Naive B cell (primary cell): ENCODE measurements at places on chromosomes 12 and 14.
A peak's percentile ranks its signal among the peaks of the same experiment; 100 is the strongest.

DNA sequence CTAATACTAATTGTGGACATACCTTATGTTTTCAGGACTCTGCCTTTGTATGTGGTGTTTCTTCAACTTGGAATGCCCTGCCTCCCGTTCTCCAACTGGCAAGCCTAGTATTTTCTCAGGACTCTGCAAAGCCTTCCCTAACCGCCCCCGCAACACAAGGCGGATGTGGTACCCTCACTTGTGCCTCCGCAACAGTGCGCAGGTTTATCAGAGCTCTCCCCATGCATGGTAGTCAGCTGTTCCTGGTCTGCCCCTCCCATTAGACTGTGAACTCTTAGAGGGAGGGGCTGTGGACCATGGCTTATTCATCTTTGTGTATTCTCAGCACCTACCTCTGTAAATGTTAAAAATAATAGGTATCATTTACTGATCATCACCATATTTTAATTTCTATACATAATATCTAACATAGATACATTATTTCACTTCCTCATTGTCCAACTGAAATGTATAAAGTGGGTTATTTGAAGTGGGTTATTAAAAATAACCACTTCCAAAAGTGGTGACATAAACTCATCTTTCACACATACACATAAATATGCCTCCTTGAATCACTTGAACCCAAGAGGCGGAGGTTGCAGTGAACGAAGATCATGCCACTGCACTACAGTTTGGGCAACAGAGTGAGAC, 9.0 kb downstream of the LPAR5 start:
- peak; percentile 44 for DNase-seq

- no peak for DNase-seq
Measured at GRCh38 chr12:72647139-72647538, 375.0 kb downstream of the TRHDE start.

- no peak for DNase-seq
Measured at GRCh38 chr14:101903111-101903561, 61.2 kb upstream of the DYNC1H1 start.

DNA sequence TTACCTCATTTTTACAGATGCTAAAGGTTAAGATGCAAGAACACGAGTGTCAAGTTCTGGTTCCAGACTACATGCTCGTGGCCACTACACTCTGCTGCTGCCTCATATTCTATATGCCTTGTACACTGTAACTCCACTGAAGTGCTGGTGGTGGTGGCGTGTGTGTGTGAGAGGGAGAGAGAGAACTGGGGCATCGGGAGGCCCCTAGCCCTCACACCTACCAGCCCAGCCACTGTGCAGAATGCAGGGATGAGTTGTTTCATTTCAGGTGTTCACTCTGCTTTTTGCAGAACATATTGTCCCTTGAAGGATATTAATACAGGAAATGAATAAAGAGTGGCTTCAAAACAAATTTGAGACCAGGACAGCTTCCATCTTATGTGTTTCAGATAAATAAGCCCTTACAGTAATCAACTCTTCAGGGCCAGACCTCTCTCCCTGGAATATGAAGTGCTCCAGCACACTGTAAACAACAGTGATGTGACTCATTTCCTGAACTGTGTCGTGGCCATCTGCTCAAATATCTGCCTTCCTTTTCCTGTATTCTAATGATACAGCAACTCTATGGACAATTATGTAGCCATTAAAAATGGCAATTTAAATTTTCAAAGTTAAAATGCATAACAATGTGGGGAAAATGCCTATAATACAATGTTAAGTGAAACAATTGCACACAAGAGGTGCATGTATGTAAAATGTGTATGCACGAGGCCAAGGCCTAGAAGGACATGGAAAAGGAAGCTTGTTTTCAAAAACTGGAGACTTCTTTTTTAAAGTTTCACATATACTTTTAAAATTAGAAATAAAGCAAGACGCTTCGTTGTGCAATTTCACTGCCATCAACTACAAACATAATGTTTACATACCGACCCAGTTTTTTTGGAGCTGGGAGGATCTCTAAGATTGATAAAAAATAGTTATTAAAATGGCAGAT, 215.4 kb downstream of the PELI2 start:
- no peak for DNase-seq

DNA sequence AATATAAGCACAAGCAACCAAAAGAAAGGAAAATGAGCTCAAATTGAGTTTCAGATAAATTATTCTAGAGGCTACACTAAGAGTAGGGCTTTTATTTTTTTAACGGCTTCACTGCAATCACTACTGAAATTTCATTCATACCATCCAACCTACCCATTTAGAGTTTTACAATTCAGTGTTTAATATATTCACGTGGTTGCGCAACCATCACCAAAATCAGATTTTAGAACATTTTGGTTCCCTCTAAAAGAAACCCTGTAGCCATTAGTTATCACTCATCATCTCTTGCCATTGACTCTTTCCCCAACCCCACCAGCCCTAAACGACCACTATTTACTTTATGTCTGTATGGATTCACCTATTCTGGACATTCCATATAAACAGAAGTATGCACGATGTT, 401.5 kb downstream of the MDGA2 start:
- no peak for DNase-seq

DNA sequence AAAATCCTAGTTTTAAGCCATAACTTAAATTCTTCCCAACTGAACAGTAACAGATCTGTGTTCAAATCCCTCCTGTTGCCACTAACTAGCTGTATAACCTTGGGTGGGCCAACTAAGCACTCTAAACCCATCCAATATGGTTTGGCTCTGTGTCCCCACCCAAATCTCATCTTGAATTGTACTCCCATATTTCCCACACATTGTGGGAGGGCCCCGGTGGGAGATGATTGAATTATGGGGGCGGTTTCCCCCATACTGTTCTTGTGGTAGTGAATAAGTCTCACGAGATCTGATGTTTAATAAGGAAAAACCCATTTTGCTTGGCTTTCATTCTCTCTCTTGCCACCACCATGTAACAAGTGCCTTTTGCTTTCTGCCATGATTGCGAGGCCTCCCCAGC, 1.2 kb upstream of the KRT4 start:
- no peak for DNase-seq

GRCh38 chr12:46657453-46658411, 168.1 kb downstream of the SLC38A4 start:
- DNase-seq, result no peak

DNA sequence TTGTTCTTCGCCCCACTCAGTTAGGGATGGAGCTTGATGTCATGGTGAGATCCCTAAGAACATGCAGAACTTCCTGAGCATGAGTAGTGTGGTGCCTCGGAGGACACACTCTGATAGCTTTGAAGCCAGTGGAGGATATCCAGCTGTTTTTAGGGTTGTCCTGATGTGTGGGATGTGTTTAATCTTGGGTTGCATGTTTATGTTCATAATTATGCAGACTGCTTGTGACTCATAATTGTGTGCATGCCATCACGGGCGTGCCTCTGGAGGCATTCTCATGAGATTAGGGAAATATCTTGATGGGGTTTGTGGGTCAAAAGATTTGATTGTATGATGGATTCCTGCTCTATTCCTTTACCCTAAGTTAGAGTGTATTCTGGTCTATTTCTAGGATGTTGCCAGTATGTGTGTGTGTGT, 267.4 kb upstream of the PELI2 start:
- DNase-seq, result no peak

DNA sequence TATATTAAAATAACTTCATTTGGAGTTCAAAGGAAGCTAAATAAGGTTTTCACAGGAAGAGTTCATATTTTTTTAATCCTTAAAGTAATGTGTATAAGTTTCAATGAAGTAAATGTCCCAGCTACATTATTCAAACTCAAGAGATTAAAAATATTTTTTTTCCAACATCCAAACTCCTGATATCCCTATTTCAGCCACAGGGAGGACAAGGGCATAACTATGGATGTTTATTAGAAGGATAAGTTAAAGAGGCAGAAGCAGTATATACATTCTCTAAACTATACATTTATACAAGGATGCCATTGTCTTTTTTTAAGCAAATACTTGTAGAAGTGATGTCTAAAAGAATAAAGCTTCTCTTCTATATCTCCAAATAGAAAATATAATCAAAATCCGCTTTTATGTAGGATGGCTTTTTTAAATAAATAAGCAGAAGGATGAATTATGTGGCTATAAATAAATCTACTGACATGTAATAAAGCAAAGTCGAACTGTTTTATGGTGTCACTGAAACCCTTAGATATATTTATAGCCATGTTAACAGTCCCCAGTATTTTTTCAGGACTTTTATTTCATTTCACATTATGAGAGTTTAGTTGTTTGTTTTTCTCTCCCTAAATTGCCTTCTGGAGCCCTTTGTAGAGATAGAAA, 936.5 kb downstream of the DIO2 start:
- DNase-seq, result no peak

DNA sequence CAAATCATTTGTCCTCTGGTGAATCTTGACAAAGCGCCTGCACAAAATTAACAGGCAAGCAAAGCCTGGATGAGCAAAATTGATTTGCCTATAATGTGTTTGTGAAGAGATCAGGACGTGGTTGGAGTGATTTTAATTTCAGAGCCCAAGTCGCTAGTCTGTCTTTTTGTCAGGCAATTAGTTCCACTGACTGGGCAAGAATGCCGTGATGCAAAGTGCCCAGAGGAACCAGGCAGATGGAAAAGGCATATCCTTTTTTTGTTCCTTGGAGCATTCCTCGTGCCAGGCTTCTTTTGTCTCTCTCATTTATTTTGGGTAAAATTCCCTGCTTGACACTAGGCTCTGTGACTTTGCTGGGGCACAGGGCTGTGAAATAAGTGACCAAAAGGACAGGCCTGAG, 65.9 kb upstream of the CCDC198 start:
- DNase-seq, result no peak

DNA sequence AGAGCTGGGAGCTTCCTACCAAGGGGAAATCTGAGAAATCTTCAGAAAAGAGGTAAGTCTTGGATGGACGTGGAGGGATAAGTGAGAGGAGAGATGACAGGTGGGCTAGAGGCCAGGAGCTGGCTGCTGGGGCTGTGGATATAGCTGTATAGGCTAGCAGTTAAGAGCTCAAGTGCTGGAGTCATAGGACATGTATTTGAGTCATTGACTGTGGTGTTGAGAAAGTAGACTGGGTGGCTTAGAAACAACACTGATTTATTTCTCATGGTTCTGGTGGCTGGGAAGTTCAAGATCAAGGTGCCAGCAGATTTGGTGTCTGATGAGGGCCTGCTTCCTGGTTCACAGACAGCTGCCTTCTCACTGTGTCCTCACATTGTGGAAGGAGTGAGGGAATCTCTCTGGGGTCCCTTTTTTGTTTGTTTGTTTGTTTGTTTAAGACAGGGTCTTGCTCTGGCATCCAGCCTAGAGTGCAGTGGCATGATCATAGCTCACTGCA, 151.1 kb upstream of the FUT8 start:
- no peak for DNase-seq

- no peak for DNase-seq
Measured at GRCh38 chr12:12748044-12748443, 30.9 kb downstream of the CDKN1B start.

DNA sequence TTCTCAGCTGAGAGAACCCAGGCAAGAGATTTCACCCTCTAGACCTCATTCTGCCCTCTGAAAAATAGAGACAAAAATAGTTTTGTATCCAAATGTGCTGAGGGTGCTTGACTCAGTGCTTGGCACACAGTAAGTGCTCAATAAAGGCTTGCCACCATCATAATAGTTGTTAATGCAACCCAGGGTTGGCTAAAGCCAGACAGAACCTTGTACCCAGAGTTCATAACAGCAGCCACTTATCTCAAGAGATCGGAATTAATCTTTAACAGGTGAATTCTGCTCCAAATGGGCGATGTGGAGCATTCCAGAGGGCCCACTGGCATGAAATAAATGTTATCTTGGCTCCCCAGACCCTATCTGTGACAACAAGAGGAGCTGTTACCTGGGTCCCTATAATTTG, 2.9 kb downstream of the TRPV4 start:
- no peak for DNase-seq

GRCh38 chr14:24674204-24674970, 40.4 kb upstream of the GZMB start:
- DNase-seq, result peak; percentile 44

GRCh38 chr14:92595267-92595666, 81.7 kb downstream of the RIN3 start:
- no peak for DNase-seq

GRCh38 chr12:69284131-69284530, 44.8 kb downstream of the CPSF6 start:
- peak; percentile 4 for DNase-seq

- no peak for DNase-seq
Measured at GRCh38 chr14:104119488-104120251, 18.7 kb upstream of the KIF26A start.

GRCh38 chr12:127823801-127824200, 443.2 kb upstream of the TMEM132C start:
- no peak for DNase-seq

- no peak for DNase-seq
Measured at GRCh38 chr12:106080791-106081170, 58.0 kb downstream of the NUAK1 start.

DNA sequence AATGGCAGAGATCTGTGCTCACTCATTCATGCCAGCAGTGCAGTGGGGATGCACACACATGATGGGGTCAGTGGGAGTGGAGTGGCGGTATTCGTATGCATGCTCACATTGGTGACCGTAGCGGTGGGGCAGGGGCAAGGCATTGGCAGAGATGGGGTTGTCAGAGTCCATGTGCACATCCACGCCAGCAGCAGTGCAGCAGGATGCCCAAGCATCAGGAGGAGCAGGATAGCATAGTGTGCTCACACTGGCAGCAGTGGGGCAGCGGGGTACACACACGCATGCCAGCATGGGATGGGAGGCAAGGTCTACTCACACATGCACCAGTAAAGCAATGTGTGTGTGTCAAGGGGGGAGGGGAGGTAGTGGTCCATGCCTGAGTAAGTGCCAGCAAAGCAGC, 89.4 kb upstream of the GARIN6 start:
- DNase-seq, result no peak

GRCh38 chr12:60935981-60936761, 1324.0 kb upstream of the USP15 start:
- DNase-seq, result no peak

- no peak for DNase-seq
Measured at GRCh38 chr12:88383405-88383804, 196.9 kb downstream of the KITLG start.

DNA sequence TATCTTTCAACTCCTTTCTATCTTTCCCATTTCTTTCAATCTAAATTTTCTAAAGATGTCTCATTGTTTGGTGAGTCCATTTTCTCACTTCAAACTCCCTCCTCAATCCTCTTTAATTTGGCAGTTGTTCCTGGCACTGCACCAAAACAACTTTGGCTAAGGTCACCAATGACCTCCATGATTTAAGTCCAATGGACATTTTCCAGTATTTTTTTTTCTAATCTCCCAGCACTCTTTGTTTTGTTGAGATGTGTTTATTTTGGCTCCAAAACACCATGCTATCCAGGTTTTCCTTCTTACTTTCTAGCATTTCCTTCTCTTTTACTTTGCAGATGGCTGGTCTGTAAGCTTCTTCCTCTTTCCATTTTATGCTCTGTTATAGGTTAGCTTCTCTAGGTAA, 42.5 kb upstream of the OTOGL start:
- DNase-seq, result no peak

GRCh38 chr14:20836668-20837338, 34.2 kb upstream of the RNASE1 start:
- DNase-seq, result no peak

GRCh38 chr14:74459976-74460375, 33.1 kb downstream of the NPC2 start:
- no peak for DNase-seq

- DNase-seq, result no peak
Measured at GRCh38 chr14:74211945-74212580, 27.2 kb upstream of the VSX2 start.

- DNase-seq, result no peak
Measured at GRCh38 chr14:79543967-79544697, 667.2 kb downstream of the DIO2 start.

- DNase-seq, result no peak
Measured at GRCh38 chr14:90891326-90891725, 75.1 kb upstream of the TTC7B start.
